Panc1 (cell line): ENCODE measurements at places on chromosomes 2 and 18. TPM values are rescaled to one million over a fixed set of nuclear protein-coding genes. Genes with fewer than 3 reads are reported as not detected.

POTEJ gene
- total RNA-seq, result not detected

ABCB11 gene
- total RNA-seq, result 0.05 TPM

CCDC74A gene
- total RNA-seq, result 29.9 TPM

COL5A2 gene
- total RNA-seq, result 144 TPM

CYP26B1 gene
- 12.3 TPM for total RNA-seq

COL4A4 gene
- total RNA-seq, result 0.13 TPM

AP1S3 gene
- total RNA-seq, result 66.3 TPM

ALPI gene
- not detected for total RNA-seq

CTIF gene
- total RNA-seq, result 26.5 TPM

POLE4 gene
- total RNA-seq, result 103 TPM
